HFFc6 (cell line): ENCODE measurements at places on chromosomes 1 and 21.
A peak's percentile ranks its signal among the peaks of the same experiment; 100 is the strongest.

- DNase-seq, result no peak
Measured at GRCh38 chr1:162328512-162328911, 48.1 kb downstream of the SPATA46 start.

DNA sequence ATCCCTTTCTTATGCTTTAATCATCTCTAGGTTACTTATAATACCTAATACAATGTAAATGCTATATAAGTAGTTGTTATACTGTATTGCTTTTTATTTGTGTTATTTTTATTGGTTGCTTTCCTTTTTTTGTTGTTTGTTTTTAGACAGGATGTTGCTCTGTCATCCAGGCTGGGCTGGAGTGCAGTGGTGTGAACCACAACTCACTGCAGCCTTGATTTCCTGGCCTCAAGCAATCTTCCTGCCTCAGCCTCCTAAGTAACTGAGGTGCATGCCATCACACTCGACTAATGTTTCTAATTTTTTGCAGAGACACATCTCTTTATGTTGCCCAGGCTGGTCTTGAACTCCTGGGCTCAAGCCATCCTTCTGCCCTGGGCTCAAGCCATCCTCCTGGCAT is 26.9 kb downstream of the KRTAP19-8 start:
- no peak for DNase-seq

DNA sequence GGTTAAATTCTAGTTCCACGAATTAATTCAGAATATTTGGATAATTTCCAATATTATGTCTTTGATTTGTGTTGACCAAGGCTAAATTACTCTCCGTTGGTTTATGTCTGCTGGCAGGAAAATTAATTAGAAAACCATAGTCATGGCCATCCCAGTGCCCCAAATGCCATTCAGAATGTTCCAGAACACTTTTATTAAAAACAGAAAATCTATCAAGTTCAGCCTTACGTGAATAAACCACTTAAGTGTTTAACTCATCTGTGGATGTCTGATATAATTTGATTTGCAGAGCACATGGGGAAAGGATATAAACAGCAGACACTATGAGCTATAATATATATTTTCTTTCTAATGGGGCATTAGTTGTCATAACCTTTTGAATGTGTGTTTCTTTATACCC is 480.7 kb downstream of the MRPL39 start:
- no peak for DNase-seq

DNA sequence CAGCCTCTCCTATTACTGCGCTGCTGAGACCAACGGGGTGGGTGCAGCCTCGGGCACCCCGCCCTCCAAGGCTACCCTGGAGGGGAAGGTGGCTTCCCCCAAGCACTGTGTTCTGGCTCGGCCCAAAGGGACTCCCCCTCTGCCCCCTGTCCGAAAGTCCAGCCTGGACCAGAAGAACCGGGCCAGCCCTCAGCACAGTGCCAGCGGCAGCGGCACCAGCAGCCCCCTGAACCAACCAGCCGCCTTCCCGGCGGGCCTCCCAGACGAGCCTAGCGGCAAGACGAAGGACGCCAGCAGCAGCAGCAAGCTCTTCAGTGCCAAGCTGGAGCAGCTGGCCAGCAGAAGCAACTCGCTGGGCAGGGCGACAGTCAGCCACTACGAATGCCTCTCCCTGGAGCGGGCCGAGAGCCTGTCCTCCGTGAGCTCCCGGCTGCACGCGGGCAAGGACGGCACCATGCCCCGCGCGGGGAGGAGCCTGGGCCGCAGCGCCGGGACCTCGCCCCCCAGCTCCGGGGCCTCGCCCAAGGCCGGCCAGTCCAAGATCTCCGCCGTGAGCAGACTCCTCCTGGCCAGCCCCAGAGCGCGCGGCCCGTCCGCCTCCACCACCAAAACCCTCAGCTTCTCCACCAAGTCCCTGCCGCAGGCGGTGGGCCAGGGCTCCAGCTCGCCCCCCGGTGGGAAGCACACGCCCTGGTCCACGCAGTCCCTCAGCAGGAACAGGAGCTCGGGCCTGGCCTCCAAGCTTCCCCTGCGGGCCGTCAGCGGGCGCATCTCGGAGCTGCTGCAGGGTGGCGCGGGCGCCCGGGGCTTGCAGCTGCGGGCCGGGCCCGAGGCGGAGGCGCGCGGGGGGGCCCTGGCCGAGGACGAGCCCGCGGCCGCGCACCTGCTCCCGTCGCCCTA is 533.1 kb downstream of the KIF26B start:
- DNase-seq, result no peak

GRCh38 chr1:150233359-150234308 is 2.3 kb downstream of the ANP32E start:
- DNase-seq, result no peak

- DNase-seq, result no peak
Measured at GRCh38 chr1:209802780-209803152, 3.2 kb downstream of the IRF6 start.

DNA sequence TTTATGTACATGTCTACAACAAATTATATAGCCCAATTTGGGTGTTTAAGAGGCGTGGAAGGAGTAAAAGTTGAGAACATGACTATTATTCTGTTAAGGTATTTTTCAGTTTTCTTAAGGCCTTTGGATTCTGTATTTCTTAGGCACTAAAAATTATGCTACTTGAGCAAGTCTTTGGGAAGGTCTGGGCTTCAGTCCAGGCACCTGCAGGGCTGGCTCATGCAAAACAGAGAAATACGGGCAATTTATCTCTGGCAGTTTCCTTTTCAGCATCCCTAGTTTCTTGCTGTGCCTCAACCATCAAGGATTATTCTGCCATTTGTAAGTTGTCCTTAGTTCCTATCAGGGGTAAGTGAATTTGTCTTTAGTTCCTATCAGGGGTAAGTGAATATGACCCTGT is 358.8 kb upstream of the B3GALT2 start:
- DNase-seq, result no peak

- peak; percentile 19 for DNase-seq
Measured at GRCh38 chr1:176559878-176560277, 96.9 kb downstream of the PAPPA2 start.

DNA sequence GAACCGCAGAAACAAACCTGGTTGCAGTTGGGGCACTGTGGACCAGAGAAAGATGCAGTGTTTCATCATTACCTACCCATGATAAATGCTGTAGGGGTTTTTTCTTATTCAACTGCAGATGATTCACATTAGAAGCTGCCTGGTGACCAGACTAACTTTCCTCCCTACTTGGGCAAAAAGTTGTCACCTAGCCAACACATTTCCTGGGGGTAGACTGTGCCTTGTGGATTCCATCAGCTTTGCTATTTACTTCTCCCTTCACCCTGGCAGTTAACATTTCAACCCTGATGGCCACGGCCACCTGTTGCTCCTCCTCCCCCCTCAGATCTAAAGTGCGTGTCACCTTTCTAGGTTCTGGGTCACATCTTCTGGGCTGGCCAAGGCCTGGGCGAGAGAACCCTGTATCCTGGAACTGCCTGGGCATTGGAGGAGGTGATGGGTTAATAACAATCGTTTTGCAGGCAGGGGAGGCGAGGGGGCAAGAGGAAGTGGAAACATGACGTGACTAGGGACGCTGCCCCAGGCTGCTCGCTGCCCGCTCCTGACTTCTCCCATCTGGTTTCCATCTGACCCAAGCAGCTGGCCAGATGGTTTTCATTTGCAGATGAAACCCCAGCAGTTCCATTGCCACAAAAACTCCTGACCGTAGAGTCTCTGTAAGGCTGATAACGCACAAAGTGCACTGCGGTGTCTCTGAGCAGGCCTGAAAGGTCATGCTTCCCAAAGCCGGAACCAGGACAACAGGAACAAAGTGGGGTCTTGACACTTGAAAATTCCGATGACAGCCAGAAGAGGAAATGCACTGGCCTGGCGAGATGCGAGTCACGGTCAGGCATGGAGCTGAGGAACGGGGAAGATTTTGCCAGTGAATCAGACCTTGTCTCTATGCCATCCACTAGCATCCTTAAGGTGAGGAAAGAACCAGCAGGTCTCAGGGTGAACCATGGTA is 36.6 kb downstream of the CAPZB start:
- peak; percentile 92 for DNase-seq

- peak; percentile 63 for DNase-seq
Measured at GRCh38 chr1:42334240-42335049, 590 bp downstream of the FOXJ3 start.

DNA sequence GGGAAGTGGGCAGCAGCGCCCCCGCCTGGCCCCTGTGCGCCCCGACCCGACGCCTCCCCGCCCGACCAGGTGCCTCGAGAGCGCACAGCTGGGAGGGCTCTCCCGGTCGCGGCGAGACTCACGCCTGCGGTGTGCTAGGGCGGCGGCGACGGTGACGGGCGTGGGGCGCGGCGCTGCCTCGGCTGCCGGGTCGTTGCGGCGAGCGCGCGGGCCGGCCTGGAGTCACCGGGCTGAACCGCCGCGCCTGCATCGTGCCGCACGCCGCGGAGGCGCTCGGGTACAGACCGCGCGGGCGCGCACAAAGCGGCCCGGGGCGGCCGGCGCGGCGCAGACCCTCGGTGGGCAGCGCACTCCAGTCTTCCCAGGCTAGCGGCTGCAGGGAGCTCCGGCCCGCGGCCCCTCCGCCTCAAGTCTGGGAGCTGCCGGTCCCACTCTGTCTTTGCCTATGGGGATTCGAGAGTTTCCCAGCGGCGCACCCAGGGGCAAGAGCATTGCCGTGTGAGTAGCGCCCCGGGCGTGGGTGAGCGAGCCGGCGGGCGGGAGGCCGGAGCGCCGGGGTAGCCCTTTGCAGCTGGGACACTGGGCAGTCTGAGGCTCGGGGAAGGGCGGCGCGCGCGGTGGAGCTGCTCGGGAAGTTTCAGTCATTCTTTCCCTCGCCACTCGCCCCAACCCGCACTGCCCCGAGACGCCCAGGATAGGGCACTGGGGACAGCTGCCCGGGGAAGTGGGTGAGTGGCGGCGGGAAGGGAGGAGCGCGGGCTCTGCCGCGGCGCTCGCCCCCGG is at the start of gene SLC35F3:
Gene SLC35F3, plus strand, starts transcription at position 44 of the 783 bp plus-strand sequence.
- no peak for DNase-seq

GRCh38 chr1:162151900-162152829 is 82.7 kb downstream of the NOS1AP start:
- DNase-seq, result no peak

DNA sequence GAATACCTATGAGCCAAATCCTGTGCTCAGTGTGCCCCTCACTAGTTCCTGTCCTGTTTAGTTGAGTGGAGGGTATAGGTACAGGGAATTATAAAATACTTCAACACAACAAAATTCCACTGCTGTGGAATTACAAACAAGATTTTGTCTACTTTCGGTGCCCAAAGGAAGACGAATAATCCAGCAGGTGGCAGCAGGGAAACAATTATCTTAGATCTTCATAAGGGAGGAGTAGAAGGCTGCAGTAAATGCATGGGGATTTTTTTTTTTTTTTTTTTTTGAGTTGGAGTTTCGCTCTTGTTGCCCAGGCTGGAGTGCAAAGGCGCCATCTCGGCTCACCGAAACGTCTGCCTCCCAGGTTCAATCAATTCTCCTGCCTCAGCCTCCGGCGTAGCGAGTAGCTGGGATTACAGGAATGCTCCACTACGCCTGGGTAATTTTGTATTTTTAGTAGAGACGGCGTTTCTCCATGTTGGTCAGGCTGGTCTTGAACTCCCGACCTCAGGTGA is 2.0 kb upstream of the PIP5K1A start:
- peak; percentile 87 for DNase-seq

- no peak for DNase-seq
Measured at GRCh38 chr1:156452907-156453306, 47.7 kb downstream of the MEF2D start.

DNA sequence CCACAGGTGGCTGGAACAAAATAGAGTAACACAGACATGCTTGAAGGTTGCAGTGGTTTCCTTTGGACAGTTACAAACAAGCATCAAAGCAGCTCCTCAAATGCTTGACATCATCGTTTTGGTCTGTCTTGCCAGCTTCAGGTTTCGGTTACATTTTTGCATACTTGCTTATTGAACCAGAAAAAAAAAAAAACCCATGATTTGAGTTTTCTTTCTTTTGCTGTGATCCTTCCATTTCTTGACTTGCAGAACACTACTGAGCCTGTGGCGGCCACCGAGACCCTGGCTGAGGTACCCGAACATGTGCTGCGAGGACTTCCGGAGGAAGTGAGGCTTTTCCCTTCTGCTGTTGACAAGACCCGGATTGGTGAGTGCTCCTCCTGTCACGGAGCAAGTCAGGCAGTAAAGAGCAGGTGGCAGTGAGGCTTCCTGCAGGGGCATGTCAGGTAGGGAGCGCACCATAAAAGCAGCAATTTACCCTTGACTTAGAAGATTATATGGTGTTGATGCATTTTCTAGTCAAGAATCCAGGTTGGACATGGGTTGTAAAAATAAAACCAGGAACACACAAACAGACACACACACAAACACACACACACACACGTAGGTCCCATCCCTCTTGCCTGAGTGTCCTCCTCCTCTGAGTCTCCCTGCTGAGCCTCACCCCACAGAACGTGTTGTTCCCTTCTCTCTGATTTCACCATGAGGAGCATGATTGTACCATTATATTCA is 30.9 kb downstream of the PRDM2 start:
- no peak for DNase-seq

GRCh38 chr1:116268211-116268610 is 104.8 kb upstream of the ATP1A1 start:
- DNase-seq, result no peak

DNA sequence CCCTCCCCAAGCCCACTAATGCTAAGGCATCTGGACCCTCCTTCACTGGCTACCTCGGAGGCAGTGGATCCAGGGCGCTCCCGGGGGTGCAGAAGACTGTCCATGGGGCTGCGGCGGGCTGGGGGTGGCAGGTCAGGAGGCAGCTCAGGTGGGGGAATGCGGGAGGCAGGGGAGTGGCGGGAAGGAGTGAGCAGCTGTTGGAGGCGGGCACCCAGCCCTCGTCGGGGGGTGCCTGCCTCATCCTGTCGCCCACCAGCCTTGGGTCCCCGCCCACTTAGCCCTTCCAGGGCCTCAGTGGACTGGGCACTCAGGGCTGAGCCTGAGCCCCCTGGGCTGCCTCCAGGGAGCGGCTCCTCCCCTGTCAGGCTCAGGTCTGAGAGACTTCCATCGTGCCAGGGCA is 10.7 kb upstream of the GATAD2B start:
- DNase-seq, result no peak

DNA sequence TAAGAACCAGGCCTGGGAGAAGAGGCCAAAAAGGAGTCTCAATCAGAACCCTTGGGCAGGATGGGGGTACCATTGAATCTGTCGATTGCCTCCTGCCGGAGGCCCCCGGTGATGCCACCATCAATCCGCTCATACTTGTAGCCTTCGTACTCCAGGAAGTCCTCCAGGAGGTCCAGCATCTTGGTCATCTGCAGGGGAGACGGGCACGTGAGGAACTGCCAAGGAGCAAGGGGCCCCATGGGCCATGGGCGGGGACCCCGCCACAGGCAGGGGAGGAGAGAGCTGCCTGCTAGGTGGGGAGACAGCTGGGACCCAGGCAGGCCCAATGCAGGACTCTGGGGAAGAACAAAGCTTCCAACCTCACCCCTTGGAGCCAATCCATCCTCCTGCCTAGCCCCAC is 48.6 kb downstream of the CHD5 start:
- no peak for DNase-seq

GRCh38 chr1:25486602-25487001 is 55.9 kb downstream of the MACO1 start:
- peak; percentile 34 for DNase-seq

DNA sequence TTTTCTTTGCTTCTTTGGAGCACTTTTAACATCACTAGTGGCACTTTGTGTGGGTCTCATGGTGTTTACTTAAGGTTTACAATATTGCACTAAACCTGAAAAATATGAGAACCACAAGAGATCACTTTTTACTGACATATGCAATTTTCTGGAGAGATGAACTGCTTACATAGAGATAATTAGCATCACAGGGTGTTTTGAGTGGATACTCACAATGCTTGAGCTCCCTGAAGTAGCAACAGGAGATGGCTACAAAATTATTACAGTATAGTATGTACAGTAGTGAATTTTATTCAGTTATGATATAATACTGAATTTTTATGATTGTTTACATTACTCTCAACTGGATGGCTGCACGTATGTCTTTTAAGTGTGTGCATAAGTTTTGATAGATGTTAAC is 22.6 kb downstream of the RPRD2 start:
- DNase-seq, result no peak
